GM04504 (cell line): ENCODE measurements at places on chromosomes 1 and 21.

GRCh38 chr1:99808391-99809115, 41.6 kb upstream of the AGL start:
- peak; percentile 77 for DNase-seq

GRCh38 chr1:177451191-177451590, 280.4 kb downstream of the BRINP2 start:
- no peak for DNase-seq

DNA sequence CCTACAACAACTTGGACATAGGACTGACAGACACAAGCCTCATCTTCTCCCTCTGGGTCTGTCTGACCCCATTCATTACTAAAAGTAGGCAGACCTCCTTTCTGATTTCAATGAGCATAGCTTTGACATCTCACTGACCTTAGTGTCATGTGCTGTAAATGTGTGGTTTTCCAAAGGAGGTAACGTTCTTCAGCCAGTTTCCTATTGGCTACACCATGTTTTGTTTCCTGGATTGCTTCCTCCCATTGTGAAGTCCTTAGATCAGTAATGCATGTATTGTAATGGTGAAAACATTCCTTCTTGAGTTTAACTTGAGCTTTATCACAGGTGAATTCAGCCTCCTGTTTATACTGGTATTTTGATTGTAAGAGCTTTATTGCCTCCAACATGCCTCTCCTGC, 20.6 kb downstream of the STXBP3 start:
- DNase-seq, result no peak

DNA sequence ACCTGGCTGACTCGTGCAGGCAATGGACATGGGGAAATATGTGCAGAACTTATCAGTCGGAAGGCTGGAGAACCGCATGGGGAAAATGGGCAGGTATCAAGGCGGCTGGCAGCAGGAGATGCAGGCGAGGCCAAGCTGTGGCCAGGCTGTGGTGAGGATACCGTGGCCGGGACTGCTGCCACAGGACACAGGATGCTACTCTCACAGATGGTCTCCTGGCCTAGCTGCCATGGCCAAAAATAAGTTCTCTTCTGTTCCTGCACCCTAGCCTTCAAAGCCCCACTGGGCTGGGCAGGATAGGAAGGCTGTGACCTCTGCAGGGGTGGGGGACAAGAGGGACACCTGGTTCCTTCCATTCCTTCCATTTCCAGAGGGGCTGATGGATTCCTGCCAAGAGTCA, 26.4 kb downstream of the TEX35 start:
- no peak for DNase-seq

DNA sequence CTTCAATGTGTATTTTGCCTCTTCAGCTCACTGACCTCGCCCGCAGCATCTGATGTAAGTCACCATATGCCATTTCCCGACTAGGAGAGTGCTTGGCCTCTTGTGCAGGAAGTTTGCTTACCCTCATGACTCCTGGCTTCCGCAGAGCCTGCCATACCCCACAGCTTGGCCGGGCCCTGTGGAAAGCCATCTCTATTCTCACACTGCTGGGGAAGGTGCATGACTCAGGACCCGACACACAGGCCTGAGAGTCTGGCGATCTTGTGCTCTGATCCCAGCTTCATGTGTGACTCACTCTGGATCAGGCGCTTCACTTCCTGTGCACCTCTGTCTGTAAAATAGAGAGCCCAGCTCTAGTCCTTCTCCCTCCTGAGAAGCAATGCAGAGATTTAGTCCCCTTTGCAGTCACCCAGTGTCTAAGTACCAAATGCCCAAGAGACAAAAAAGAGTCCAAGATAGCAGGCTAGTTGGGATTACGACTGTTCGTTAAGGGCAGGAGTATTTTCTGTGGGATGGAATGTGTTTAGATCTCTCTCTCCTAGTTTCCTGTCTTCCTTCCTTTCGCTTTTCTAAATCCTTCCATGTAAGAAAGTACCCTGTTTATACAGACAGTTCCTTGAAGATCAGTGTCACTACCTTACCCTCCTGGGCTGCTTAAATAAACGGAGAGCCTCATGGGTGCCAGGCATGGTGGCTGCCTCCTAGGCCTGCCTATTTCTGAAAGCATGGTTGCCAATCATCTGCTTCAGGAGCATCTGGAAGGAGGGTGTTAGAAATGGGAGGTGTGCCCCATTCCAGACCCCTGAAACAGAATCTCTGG, 62.8 kb upstream of the KIF26B start:
- DNase-seq, result peak; percentile 96

GRCh38 chr1:168567007-168567406, 9.4 kb upstream of the XCL1 start:
- no peak for DNase-seq

DNA sequence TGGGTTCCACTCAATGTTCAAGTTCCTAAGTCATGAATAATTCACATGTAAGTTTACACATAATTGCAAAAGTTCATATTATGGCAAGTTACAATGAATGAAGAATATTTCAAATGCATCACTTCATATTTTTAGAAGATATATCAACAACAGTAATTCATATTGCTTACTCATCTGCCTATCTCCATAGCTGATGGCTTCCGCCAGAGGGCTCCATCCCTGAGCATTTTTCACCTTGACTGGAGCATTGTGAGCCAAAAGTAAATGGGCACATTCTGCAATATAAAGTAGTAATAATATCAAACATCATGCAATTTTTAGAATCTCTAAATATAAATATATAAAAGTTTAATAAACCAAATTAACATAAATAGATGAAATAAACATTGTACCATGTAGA, 29.8 kb downstream of the ANKRD13C start:
- no peak for DNase-seq

DNA sequence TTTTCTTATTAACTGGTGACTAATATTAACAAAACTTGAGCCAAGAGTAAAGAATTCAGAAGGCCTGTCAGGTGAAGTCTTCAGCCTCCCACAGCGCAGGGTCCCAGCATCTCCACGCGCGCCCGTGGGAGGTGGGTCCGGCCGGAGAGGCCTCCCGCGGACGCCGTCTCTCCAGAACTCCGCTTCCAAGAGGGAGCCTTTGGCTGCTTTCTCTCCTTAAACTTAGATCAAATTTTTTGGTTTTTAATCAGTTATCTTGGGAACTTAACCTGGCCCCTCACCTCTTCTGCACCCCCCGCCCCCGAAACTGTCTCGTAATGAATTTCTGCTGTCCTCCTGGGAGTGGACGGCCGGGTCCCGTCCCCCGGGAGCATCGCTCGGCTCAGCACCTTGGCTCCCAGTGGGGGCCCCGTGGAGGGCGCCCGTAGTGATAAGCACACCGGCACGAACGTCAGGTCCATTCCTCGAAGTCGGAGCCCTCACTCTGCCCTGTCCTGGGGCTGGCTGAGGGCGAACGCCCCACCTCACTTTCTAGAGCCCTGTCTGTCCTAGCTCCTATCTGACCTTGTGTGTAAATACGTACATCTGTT, 29.5 kb upstream of the TRAPPC10 start:
- no peak for DNase-seq

DNA sequence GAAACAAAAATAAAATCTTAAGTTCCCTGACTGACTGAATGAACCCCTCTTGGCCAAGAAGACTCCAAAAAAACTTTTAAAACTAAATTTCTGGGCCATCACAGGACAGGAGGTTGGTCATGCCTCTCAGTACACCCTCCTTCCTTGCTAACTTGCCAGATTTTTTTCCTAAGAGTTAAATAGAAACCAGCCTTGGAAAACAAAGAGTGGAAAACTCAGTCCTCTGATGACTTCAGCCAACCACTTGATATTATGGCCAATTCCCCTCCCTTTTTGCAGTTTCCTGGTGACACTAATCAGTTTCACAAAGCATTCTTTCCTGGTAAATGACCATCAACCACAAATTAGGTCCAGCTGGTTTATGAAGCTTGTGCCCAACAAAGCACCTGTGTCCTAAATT, 134.8 kb downstream of the ZNF648 start:
- DNase-seq, result no peak

DNA sequence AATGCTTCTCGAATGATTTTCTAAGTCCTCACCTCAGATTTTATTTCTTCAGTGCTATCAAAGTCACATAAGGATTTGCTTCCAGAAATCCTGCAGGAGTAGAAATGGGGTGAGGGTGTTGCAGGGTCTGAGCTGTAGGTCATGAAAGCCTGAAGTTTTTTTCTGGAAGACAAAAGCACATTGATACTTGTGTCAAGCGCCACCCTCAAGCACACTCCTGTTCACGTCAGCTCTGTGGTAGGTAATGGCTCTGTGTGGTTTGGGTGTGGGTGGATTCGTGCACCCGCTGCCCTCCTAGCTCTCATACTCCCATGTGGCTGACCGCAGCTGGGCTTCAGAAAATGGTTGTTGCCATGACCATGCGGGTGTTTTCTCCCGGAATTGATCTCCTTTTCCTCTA, 39.9 kb downstream of the AKNAD1 start:
- peak; percentile 63 for DNase-seq

DNA sequence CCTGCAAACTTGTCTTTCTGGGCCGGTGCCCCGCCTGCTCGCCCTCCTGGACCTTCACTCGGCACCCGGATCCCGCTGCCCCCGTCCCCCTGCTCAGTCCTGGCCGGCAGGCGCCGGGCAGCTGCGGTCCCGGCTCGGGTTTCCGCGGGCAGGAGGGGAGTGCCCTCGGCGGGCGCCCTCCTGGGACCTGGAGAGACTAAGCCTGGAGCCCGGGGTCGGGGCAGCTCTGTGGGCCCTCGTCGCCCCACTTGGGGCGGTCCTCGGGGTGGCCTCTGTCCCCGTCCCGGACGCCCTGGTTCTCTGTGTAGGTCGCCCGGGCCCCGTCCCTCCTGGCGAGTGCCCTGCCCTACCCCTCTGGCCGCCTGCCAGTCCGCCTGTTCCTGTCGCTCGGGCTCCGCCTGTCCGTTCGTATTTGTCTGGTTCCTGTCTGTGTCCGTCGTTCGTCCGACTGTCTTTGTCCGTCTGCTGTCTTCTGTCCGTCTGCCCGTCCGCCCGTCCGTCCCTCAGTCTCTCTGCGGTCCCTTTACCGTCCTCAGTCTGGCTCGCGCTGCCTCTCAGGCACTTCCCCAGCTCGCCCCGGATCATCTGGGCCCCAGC, 490 bp downstream of the SERINC2 start:
- DNase-seq, result no peak

DNA sequence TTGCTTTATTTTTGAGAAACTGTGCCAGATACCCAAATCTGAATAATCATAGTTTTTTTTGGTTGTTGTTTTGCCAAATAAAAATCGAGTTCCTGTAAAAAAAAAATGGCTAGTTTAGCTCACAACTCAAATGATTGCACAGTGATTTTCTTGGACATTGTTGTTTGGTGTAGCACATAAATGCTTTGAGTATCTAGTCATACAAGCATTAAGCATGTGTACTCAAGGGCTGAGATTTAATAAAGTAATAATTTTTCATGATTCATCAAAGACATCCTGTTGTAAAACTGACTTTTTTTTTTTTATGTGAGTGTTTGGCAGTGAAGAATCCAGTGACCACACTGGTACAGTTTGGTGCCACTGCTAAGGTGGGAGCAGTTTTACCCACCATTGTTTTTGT, 18.8 kb downstream of the ITSN1 start:
- DNase-seq, result no peak

GRCh38 chr1:66598670-66599069, 64.7 kb downstream of the SGIP1 start:
- peak; percentile 49 for DNase-seq

GRCh38 chr1:201739492-201740085, 89.4 kb upstream of the IPO9 start:
- no peak for DNase-seq

DNA sequence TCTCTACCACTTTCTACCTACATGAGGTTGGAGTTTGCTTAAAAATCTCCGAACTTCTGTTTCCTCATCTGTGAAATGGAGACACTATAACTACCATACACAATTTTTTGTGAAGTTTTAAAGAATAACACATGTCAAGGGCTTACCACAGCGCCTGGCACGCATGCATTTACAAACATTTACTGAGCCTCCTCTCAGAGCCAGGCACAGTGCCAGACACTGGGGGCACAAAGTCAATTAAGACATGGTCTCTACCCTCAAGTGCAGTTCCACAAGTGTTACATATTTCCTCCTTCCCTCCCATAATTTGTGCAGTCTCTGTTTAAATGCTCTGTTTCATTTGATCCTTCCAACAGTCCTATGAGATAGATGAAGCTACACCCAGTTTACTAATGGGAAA, 356.4 kb upstream of the ESRRG start:
- no peak for DNase-seq

- no peak for DNase-seq
These were observed 3.2 kb upstream of the B3GALT2 start for GRCh38 chr1:193189442-193190095.

DNA sequence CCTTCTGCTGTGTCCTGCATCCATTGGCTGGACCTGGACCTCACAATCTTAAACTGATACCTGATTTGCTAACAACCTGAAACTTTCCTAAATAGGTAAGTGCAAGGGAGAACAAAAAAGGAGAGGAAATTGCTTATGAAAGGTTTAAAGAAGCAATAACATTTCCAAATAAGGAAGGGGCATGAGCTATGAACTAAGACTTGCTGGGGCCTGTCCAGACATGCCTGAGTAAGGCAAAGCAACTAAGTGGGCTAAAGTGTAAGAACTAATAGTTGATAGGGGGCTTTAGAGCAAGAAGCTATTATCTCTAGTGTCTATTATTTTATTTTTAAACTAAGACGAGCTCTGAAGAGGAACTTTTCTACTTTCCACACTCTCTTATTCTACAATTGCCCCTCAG, 11.6 kb downstream of the JMJD4 start:
- no peak for DNase-seq

- DNase-seq, result no peak
These were observed 87.3 kb downstream of the SIK1 start for GRCh38 chr21:43339668-43340067.

- no peak for DNase-seq
These were observed 13.7 kb downstream of the LRRC8B start for GRCh38 chr1:89538361-89538760.

GRCh38 chr21:36479415-36480402, at the start of gene CLDN14:
Gene CLDN14 (minus strand): TSS chr21:36480122. CDS start chr21:36461695, 18,427 bp downstream.
- DNase-seq, result no peak

DNA sequence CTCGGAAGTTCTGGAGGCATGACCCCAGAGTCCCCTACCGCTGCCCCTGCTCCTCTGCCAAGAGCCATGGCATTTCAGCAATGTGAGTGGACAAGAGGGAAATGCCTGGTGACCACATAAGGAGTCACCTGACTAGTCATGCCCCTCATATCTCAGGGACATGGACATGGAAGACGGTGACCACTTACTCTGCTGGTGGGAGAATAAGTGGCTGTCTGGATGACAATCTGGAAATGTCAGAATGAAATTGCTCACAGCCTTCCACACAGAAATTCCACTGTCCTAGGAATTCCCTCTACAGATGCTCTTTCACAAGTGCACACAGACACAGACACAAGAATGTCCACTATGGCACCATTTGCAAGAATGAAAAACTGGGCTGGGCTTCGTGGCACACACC, 24.3 kb upstream of the PLEKHG5 start:
- DNase-seq, result no peak

DNA sequence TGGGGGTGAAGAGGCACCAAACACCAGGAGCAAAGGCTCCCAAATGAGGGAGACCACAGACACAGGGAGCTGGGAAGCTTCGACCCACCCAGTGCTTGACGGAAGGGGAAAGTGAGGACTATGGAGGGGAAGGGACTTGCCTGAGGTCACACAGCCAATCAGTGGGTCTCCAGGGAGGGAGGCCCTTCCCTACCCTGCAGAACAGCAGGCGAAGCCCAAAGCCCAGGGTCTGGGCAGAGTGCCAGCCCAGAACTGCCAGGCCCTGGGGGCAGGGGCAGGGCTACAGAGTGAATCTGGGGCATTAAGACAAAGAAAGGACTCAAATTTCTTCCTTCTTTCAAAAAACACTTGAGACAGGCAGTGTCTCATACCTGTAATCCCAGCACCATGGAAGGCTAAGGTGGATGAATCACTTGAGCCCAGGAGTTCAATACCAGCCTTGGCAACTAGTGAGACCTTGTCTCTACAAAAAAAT, 45.5 kb upstream of the ECE1 start:
- DNase-seq, result no peak
